ENCODE measurements at places on chromosomes 5 and 9.

GRCh38 chr9:70229579-70229978, 29.2 kb upstream of the SMC5 start:
- no peak for DNase-seq

DNA sequence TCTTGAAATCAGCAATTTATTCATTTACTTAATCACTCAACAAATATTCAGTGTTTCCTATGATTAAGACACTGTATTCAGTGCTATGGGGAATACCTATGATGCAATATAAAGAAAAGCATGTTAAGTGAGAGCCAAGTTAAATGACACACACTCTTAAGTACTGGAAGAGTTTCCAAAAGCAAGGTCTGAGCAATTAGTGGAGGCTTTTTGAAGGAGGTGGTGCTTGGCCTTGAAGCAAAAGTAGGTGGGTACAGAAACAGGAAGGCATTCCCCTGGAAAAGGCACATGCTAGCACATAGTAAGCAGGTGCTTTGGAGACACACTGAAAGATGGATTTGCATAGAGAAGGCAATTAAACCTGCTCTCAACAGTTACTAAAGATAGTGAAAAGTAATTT, 4.0 kb downstream of the TSLP start:
- DNase-seq: no peak

GRCh38 chr5:58860680-58861079, 277.8 kb downstream of the RAB3C start:
- DNase-seq: no peak

- DNase-seq: no peak
These were observed 4.1 kb downstream of the NFIL3 start for GRCh38 chr9:91419222-91420191.

GRCh38 chr9:135184181-135185053, 96.9 kb downstream of the OLFM1 start:
- no peak for DNase-seq

DNA sequence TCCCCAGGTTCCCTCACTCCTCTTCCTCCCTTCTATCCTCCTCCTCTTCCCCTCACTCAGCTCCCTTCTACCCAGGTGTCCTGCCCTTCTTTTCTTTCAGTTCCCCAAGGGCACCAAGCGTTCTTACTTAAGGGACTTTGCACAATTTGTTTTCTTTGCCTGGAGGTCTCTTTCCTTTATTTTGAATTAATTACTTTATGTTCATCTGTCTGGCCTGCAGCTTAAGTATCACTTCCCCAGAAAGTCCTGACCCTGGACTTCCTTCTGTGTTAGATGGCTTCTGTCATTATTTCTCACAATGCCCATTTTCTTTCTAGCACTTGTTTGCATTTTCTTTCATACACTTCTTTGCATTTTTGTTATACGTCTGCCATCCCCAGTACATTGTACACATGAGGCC, 350.6 kb downstream of the SH3GL2 start:
- DNase-seq: no peak

- no peak for DNase-seq
These were observed 1.6 kb downstream of the PDZD2 start for GRCh38 chr5:31640573-31640972.

GRCh38 chr9:89994988-89995613, 390.3 kb downstream of the GADD45G start:
- no peak for DNase-seq

GRCh38 chr9:111212874-111213273, 117.2 kb downstream of the OR2K2 start:
- no peak for DNase-seq

GRCh38 chr5:15528476-15528875, 28.5 kb downstream of the FBXL7 start:
- DNase-seq: no peak

GRCh38 chr9:116692616-116693015, 5.5 kb downstream of the TRIM32 start:
- no peak for DNase-seq

GRCh38 chr9:37922363-37923117, 18.6 kb upstream of the SLC25A51 start:
- no peak for DNase-seq

- DNase-seq: no peak
These were observed 23.4 kb upstream of the GLRA1 start for GRCh38 chr5:151947931-151948608.

GRCh38 chr5:110439296-110439695, 287.2 kb downstream of the TMEM232 start:
- no peak for DNase-seq

GRCh38 chr5:112958093-112959088, 18.2 kb upstream of the DCP2 start:
- no peak for DNase-seq

GRCh38 chr9:1443450-1443849, 393.3 kb downstream of the DMRT2 start:
- DNase-seq: no peak

GRCh38 chr5:146039420-146039819, 66.0 kb downstream of the PLAC8L1 start:
- DNase-seq: no peak

GRCh38 chr5:6753851-6754250, 40.6 kb downstream of the TENT4A start:
- no peak for DNase-seq

GRCh38 chr5:114524221-114524620, 162.4 kb downstream of the KCNN2 start:
- DNase-seq: no peak

- DNase-seq: no peak
These were observed 84.3 kb downstream of the SMIM23 start for GRCh38 chr5:171869956-171870355.

DNA sequence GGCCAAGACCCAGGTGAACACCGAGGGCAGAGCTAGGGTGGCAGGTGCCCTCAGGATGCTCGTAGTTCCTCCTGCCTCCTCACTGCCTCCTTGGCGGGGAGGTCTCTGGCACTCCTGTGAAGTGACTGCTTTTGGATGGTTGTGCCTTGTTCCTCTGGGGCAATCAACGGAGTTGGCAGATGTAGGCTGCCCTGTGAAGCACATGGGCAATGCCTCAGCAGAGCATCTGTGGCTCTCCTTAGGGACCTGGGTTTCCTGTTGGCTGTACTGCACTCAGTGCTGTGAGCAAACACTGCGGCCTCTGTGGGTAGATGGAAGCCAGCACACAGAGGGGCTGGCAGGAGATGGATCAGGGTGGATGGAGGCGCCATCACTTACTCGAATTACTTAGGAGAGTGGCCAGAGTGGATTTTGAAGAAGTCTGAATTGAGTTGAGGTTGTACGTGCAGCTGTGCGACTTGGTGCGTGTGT, 71.4 kb upstream of the COL5A1 start:
- no peak for DNase-seq

GRCh38 chr5:169804861-169805260, 167.8 kb downstream of the DOCK2 start:
- no peak for DNase-seq

- no peak for DNase-seq
These were observed 118.6 kb downstream of the FGF18 start for GRCh38 chr5:171537923-171538537.

DNA sequence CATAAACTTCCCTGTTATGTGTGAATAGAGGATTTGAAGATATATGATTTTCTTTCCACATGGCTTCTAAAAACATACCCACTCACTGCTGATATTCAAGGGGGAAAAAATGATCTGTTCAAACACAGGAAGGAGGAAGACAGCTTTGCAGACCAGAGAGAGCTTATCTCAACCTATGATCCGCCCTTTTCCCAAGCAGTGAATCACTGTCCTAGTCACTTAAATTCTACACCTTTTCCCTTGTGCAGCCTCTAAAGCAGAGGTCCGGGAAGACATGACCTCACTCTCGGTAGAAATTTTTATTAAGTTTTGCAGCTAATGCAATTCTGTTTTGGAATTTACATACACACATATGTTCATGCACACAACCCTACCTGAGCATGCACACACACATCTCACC, 197.2 kb downstream of the DIRAS2 start:
- DNase-seq: no peak

DNA sequence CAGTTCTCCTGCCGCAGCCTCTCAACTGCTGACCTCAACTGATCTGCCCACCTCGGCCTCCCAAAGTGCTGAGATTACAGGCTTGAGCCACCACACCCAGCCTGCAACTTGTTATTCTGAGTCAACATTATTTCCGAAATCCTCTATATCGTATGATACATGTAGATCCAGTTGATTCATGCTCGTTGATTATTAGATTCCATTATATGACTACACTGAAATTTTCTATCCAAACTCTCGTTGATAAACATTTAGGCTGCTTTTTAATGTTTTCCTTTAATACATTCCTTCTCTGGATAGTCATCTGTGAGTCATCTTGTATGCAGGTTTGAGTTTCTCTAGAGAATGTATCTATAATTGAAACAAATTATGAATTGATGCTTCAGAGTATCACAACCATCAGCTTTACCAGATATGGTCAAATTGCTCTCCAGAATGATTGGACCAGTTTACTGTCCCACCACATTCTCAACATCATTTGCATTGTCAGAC, 4.1 kb downstream of the CDK7 start:
- DNase-seq: no peak

Measured in T follicular helper cell (primary cell).